GM03348 (cell line): ENCODE measurements at places on chromosomes 1 and 21.

GRCh38 chr1:200033511-200034261, 6.2 kb downstream of the NR5A2 start:
- DNase-seq, result no peak

GRCh38 chr1:24111262-24111995, 506 bp downstream of the MYOM3 start:
- peak; percentile 53 for DNase-seq

GRCh38 chr1:89808441-89809117, 12.3 kb upstream of the LRRC8D start:
- DNase-seq, result peak; percentile 61

- DNase-seq, result no peak
Observed at GRCh38 chr1:38297842-38298241, 251.2 kb upstream of the POU3F1 start.

- DNase-seq, result no peak
Observed at GRCh38 chr1:87872692-87873091, 544.0 kb downstream of the LMO4 start.

DNA sequence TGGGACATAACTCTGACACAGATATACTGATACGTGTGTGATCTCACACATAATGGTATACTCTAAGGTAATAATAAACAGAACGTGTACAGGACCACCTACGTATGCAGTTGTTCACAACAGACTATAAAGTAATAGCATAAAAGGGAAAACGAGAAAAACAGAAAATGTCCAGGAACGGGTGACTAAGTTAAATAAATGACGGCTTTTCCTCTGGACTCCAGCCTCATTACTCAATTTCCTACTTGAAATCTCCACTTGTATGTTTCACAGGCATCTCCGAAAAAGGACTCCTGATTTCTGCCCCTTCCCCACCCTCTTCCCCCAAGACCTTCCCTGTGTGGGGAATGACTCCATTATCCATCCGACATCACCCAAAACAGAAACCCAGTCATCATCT, 95.1 kb downstream of the JAK1 start:
- DNase-seq, result no peak

DNA sequence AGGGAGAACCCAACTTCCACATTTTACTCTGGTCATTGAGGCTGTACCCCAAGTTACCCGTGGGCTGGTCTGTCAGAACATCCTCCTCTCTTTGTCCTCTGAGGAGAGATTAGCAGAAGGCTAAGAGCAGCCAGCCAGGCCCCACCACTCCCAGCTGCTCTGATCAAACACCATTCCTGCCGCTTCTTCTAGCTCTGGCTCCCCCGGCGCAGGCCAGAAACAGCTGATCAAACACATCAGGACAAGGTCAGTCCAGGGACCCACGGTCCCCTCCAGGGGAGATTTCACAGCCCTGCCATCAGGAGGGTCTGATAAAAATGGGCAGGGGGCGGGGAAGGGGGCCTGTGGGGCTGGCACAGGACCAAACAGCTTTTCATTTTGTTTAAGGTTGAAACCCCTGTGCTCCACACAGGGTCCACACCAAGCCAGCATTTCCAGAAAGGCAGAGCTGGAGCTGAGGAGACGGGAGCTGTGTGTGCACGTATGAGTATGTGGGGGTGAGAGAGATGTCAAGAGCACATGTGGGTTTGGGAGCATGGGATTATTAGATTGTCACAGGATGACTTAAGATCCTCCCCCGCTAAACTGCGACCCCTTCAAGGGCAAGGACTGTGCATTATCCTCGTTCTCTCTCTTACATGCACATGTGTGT, 29.9 kb upstream of the EPHA8 start:
- DNase-seq, result no peak

DNA sequence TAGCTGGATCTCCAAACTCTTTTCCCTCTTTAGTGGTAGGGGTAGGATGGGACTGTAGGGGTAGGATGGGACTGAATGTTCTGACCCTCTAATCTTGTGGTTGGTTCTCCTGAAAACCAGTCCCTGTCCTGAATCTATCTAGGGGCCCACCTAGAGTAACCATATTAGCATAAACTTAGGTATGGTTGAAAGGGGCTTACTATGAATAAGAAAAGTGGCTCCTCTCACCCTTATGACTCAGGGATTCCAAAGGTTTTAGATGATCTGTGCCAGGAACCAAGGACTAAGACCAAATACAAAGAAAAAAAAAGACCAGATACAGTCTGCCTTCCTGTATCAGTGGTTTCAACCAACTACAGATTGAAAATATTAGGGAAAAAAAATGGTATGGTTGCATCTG, 28.9 kb downstream of the RNF2 start:
- no peak for DNase-seq

- DNase-seq, result peak; percentile 37
Observed at GRCh38 chr1:248243204-248243603, 12.0 kb downstream of the OR2M4 start.

GRCh38 chr21:42209801-42210479, 9.0 kb upstream of the ABCG1 start:
- no peak for DNase-seq

- DNase-seq, result no peak
Observed at GRCh38 chr1:20381045-20381641, 90.5 kb downstream of the VWA5B1 start.
